ENCODE measurements at places on chromosomes 12 and 14. TPM values are rescaled to one million over a fixed set of nuclear protein-coding genes. Genes with fewer than 3 reads are reported as not detected.

CELA1 gene
- total RNA-seq = not detected

DNA sequence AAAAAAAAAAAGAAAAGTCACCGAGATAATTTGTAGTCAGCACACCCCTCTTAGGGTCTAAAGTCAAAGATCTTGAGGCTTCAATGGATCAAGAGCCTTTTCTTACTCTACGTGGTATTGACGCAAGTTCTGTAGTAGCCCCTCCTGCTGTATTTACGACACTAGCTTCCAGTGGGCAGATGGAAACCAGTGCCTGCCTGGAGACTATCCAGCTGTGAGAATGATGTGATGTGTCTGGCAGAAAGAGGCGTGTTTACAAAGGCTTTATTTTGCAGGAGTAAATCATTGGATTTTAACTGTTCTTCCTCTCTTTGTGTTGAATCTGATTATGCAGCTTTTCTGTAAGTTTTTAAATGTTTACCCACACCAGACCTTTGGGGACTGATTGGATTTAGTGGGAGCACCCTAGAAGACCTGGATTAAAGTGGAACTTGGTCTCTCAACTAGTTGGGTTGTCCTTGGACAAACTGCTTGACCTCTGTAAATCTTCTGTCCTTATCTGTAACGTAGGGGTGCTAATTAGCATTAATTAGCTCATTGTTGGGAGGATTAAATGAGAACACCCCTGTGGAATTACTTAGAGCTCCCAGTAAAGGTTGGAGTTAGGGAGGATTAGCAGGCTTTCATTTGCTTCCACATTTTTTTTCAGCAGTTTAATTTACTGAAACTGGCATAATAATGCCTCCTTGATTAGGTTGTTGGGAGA, 72.4 kb downstream of the RASSF3 start:
- no peak for DNase-seq

DNA sequence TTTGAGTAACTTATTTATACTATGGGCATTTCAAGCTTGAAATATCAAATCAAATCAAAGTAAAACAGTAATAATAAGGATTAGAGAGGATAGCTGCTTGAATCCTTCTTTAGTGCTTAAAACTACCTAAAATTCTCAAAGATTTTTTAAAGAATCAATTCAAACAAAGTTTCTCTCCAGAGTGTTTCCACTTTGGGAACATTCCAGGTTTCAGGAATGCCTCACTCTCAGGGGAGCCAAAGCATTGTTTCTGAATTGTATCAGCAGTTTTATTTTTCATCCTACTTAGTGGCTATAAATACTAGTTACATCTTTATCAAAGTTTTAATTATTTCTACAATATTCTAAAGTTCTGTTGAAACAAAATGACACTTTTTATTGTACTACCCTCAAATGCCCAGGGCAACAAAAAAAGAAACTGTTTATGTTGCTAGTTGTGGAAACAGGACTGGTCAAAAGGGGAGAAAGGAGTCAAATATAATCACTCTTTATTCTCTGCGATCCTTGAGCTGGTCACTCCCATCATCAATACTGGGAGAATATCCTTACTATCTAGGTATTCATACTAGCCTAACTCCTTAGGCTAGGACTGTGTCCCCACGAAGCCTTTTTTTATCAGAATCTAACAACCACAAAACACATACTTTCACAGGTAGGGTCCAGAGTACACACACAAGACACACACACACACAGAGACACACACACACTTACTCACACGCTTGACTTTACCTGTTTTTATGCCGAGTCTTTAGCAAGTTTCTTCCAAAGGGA, 598 bp downstream of the RASSF9 start:
- DNase-seq = no peak

DNA sequence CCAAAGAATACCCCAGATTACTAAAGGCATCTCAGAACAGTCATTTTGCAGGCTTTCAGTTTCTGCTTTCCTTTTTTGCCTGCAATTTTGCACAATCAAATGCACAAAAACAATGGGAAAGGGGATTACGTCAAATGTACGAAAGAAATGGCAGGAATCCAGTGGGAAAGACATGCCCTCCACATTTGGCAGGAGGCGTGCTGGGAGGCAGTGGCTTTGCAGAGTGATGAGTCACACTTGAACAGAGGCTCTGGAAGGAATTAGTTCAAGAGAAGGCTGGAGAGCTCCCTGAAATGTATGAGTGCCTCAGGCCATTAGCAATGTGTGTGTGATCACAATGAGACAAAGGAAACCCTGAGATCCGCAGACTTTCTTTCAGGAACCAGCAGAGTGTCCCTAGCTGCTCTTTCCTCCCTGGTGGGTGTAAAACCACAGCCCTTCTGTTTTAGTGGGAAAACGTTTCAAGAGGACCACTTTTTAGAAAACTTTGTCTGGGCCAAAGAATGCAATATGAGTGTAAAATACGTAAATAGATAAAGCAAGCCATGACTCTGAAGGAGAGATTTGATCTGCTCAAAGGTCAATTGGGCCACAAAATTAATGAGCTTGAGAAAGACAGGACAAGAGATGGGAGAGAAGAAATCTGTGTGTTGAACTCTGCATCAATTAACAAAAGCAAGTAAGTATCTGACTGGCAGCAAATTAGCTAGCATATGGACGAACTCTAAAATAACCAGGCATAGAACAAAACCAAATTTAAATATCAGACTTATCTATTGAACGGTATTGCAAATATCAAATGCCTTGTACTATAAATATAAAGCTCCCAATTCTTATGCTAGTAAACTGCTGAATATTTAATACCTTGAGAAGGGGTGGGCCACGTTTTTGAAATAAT, 155.4 kb upstream of the PDE3A start:
- DNase-seq = no peak

- no peak for DNase-seq
These were observed 54.6 kb upstream of the CCDC175 start for GRCh38 chr14:59631237-59631636.

ENDOU gene
- total RNA-seq = not detected

DNA sequence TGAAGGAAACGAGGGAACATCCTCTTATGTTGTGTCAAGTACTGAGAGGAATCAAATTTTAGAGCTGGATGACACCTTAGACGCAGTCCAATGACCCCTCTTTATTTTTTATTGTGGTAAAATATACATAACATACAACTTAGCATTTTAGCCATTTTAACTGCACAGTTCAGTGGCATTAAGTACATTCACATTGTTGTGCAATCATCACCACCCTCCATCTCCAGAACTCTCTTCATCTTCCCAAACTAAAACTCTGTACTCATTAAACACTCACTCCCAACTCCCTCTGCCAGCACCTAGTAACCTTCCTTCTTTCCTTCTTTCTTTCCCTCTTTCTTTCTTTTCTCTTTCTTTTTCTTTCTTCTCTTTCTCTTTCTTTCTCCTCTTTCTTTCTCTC, 97.2 kb upstream of the SLC24A4 start:
- no peak for DNase-seq

DNA sequence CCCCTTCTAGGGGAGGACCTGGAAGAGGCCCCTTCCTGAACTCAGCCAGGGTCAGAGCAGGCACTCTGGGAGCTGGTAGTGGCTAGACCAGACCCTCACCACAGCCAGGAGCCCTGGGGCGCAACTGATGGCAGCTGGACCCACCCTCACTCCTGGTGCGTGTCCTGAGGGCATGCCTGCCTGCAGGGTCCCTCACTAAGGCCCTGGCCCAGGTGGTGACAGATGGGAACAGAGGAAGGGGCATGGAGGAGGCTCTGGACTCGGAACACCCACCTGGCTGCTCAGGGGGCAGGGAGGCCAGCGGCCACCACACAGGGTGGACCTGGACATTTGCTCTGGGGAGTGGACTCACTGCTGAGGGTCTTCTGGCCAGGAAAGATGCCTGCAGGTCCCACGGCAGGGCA, 342.2 kb upstream of the SFSWAP start:
- DNase-seq = no peak

GRCh38 chr14:90402016-90402415, 5.2 kb downstream of the CALM1 start:
- no peak for DNase-seq

DNA sequence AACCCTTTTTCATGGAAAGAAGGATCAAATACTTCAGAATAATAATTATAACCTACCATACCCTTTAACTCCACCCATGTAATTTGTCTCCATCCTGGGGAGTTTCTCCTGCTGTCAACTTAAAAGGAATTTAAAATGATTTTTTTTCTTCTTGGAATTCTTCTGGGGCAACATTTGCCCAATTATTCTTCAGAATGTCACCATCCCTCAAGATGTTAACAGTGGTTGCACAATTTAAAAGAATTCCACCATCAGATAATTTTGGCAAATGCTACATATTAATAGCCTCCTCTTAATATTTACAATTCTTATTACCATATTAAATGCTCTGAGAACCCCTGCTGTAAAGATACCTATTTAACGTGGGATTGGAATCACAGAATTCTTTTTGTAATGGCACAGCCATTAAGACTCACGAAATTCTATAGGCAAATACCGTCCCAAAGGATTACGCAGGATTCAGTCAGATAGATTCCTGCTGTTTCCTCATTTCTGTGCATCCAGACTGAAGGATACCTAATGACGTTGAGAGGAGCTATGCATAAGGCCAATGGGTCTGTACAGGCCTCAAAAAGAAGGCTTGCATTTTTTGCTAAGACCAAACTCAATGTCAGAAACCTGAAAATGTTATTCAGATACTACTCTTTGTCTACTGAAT, 177.5 kb downstream of the DAD1 start:
- DNase-seq = no peak

- DNase-seq = no peak
These were observed 69.7 kb downstream of the SLC24A4 start for GRCh38 chr14:92392711-92393110.

GLIPR1L2 gene
- not detected for total RNA-seq

DNA sequence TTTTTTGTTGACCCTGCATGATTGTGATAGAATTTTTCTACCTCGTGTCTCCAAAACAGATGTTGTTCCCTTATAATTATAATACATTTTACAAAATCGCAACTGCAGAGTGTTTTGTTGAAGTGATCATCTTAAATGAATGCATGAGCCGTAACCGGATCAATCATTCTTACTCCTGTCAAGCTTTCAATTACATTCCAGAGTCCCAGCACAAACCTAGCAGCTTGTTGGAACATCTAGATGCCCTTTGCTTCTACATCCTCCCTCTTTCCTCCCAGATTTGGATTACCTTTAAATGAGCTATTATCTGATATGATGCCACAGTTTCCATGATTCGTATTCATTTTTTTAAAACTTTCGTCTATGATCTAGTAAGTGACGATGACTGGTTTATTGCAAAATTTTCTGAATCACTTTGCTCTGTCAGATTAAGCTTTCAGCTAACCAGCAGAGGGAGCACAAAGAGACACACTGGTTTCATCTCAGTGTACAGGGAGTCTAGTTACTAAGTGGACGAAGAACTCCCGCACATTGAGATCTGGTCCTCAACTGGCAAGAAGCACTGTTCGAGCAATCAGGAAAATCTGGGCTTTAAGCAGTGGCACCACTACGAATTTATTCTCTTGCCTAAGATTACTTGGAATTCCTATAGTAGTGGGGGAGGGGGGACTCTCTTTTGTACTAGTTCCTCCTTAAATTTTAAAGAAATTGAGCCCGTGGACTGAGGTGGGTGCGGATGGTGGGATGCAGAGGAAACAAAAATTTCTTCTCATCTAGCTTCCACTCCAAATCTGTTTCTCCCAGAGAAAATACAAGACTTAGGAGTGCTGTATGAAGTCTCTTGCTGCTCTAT, 40.9 kb downstream of the TSHR start:
- no peak for DNase-seq

KRT74 gene
- total RNA-seq = not detected

DNA sequence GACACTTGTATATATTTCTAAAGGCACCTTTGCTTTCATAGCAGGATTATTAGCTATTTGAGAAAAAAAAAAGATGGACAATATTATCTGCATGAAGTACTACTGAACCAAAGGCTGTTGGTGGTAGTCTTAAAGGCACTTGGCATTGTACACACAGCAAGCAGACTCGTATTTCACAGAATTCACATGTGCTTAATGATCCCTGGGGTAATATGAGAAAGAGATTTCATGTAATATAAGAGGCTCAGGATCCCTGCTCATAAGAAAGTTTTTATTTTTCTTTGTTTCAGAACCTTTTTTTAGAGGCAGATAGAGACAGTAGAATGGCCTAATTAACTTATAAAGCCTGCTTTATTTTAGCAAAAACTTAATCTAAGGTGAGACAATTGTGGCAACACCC, 59.5 kb downstream of the SYNE2 start:
- DNase-seq = no peak

LRRC43 gene
- total RNA-seq = 0.16 TPM

EIF4B gene
- total RNA-seq = 628 TPM

- no peak for DNase-seq
These were observed 46.5 kb upstream of the GALNT9 start for GRCh38 chr12:132375747-132376463.

PDZRN4 gene
- not detected for total RNA-seq

GRCh38 chr14:103188810-103189480, 65.7 kb downstream of the TNFAIP2 start:
- DNase-seq = no peak

All from GM12878 (cell line).